Activated CD4-positive, alpha-beta T cell treated with anti-CD3 and anti-CD28 coated beads, Interleukin-2, amount 10 ng/mL, durations not matched to agents 24 days and 14 days (primary cell): ENCODE measurements at places on chromosomes 6 and 20. TPM values are rescaled to one million over a fixed set of nuclear protein-coding genes. Genes with fewer than 3 reads are reported as not detected.

GRCh38 chr6:82616386-82617028, 252.9 kb downstream of the TPBG start:
- no peaks in the 10 kb centered on the region for H3K27me3 ChIP-seq
- H3K4me3 ChIP-seq: no peak overlapping the region
- H3K36me3 ChIP-seq: no peaks in the 10 kb centered on the region
- DNase-seq: no peak
- no peak overlapping the region for H3K27ac ChIP-seq
- H3K4me1 ChIP-seq: no peaks in the 10 kb centered on the region

GRCh38 chr6:74973591-74973990, 232.3 kb downstream of the COL12A1 start:
- no peaks in the 10 kb centered on the region for H3K4me1 ChIP-seq
- H3K27me3 ChIP-seq: no peaks in the 10 kb centered on the region
- DNase-seq: no peak
- no peak overlapping the region for H3K27ac ChIP-seq

BPIFB2 gene
- not detected in 2 replicates for total RNA-seq

- peaks cover 1% of the 10 kb centered on the region for H3K4me1 ChIP-seq
- H3K36me3 ChIP-seq: peaks cover 10% of the 10 kb centered on the region
- no peak overlapping the region for H3K4me3 ChIP-seq
- peaks cover 63% of the 10 kb centered on the region for H3K27me3 ChIP-seq
- no peak overlapping the region for H3K27ac ChIP-seq
Measured at GRCh38 chr6:27294409-27294808, 17.7 kb downstream of the POM121L2 start.
